Stimulated activated CD4-positive, alpha-beta T cell treated with anti-CD3 and anti-CD28 coated beads, Interleukin-4, amount 100 ng/mL, for 24 hours (primary cell): ENCODE measurements at places on chromosomes 7 and 10.

- no peak for DNase-seq
These were observed 1.3 kb upstream of the SPOCK2 start for GRCh38 chr10:72089618-72090017.

GRCh38 chr7:93046641-93047040, 71.1 kb downstream of the SAMD9 start:
- DNase-seq: no peak

GRCh38 chr10:98417481-98417959, 2.5 kb upstream of the PYROXD2 start:
- no peak for DNase-seq

GRCh38 chr10:58667658-58668310, 155.1 kb downstream of the BICC1 start:
- no peak for DNase-seq

- DNase-seq: no peak
These were observed 7.5 kb downstream of the HOXA1 start for GRCh38 chr7:27088002-27088922.

DNA sequence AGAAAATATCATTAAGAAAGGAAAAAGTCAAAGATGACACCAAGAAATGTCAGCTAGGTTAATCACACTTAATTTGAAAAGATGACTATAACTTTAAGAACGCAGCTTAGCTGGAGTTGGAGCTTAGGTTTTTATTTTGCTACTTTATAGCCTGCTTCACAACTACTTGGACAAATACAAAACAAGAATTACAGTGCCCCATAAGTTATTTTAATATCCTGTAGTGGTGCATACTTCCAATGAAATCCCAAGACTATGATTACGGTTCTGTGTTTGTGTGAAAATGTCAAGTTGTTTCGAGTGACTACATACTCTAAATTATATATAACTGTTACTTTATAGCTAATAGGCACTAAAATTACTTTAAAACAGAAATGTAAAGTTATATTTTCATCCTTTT, 244.6 kb upstream of the MGMT start:
- DNase-seq: no peak

DNA sequence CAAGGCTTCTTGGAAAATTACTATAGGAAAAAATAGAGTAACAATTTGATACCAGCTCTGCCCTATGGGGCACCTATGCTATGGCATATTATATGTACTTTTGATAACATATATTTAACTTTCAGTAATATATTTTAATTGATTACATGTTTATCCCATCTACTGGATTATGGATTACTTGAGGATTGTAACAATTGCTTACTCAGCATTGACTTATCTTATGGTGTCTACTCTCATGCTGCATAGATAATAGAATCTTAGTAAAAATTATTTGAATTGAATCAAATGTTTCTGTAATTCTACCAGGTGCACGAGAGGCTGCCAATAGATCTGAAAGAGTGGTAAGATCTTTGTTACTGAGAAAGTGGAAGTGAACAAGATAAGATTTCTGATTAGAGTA, 57.8 kb upstream of the CALCR start:
- no peak for DNase-seq

GRCh38 chr10:4527281-4527970, 298.6 kb upstream of the AKR1E2 start:
- DNase-seq: no peak

- no peak for DNase-seq
These were observed 25.3 kb downstream of the ZSCAN25 start for GRCh38 chr7:99642027-99642426.

DNA sequence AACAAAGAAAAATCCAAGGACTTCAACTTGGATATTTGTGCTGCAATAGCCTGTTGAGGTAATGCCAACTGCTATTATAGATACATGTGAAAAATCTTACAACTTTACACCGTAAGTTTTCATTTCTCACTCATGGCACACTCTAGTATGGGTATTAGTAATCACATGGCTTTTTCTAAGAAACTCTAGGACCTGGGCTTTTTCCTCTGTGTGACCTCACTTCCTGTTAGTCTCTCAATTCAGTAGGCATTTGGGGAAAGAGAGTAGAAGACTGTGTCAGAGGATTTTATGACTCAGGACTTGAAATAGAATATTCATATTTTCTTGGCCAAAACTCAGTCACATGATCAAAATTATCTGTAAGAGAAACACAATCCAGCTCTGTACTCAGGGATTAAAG, 1049.9 kb downstream of the REEP3 start:
- DNase-seq: no peak

DNA sequence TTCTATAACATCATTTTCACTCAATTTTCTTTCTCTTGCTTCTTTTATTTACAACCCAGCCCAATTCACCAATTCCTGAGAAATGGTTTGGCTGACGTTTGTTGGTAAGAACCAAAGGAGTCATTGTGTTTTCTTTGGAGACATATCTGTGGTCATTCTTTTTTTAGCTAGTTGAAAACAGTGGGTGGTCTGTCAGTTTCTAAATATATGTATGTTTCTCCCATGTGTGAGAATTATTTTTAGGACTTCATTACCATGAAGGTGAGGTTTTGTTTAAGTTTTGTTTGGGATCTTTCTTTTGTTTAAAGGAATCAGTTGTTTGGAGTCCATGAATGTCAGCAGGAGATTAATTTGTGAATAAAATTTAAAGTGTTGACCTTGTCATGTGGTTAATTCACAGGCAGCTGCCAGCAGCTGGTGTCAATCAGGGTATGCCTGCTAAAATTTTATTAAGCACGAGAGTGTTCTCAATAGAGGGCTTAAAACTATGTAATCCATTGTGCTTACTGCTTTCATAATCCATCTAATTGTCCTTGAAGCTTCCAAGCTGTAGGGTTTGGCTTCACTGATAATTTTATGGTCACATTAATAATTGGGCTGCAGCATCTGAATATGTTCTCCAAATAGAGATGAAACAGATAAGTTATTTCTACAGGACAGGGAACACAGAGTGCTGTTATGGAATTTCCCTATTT, 38.7 kb downstream of the INSYN2A start:
- no peak for DNase-seq

- no peak for DNase-seq
These were observed 190.3 kb upstream of the ETV1 start for GRCh38 chr7:14179781-14180180.

GRCh38 chr10:17380888-17381287, 73.5 kb downstream of the ST8SIA6 start:
- no peak for DNase-seq

DNA sequence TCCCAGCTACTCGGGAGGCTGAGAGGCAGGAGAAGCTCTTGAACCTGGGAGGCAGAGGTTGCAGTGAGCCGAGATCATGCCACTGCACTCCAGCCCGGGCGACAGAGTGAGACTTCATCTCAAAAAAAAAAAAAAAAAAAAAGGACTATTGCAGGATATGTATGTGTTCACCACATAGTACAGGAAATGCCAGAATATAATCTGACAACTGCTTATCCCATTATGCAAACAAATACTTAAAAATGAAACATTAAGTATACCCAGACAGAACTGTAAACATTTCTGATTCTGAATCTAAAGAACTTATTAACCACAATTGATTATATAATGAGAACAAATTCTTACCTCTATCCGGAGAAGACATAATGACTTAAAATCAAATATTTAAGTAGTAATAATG, 18.7 kb downstream of the DKK1 start:
- no peak for DNase-seq

GRCh38 chr7:157372300-157373232, 35.8 kb downstream of the DNAJB6 start:
- DNase-seq: no peak

DNA sequence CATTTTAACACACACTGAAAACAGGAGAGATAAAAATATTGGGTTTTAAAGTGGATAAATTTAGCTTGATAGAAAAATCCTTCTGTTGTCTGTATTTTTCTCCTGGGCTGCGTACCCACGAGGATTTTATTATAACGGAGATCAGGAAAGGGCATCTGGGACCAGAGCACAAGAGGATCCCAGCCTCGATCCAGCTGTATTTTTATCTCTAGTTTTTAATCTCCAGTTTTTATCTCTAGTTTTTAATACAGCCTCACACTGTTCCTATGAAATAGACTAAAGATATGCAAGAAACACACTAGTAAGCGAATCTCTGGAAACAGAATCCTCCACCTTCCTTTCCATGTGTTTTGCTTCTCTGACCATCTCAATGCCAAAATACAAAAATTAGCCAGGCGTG, 295.2 kb downstream of the FRMD4A start:
- no peak for DNase-seq

DNA sequence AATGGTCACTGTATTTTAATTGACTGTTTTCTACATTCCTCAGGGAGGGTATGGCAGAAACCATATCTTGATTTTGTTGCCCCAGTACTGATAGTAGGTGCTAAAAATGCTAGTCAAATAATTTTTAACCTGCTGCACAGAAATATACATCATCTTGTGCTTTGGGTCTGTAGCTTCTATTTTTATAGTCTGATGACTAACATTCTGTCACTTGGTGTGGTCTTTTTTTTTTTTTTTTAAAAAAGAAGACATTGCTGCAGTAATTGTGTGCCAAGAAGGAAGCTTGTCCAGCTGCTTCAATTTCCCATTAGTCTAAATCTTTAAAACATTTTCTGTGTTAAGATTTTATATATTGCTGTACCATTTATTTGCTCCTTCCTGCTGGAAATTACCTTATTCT, 83.6 kb downstream of the ICA1 start:
- DNase-seq: no peak

DNA sequence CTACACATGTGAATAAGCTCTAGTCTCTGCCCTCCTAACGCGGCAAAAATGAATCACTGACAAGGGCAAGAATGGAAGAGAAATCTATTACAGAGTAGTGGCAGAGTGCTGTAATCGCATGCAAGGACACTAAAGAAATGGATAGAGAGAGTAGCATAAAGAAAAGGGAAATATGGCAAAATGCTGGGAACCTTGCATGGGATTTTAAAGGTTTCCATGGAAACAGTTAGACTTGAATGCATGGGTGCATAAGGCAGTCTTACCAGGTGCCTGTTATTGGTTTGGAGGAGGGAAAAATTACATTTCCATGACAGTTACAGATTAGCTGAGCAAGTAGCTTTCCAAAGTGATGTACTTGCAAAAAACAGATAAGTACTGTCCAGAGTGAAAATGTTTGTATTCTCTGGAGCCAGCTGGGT, 233.4 kb downstream of the PTN start:
- no peak for DNase-seq

- no peak for DNase-seq
These were observed 237.4 kb downstream of the ELMO1 start for GRCh38 chr7:37211097-37211880.

GRCh38 chr7:72037516-72037915, 374.6 kb downstream of the CALN1 start:
- DNase-seq: no peak

DNA sequence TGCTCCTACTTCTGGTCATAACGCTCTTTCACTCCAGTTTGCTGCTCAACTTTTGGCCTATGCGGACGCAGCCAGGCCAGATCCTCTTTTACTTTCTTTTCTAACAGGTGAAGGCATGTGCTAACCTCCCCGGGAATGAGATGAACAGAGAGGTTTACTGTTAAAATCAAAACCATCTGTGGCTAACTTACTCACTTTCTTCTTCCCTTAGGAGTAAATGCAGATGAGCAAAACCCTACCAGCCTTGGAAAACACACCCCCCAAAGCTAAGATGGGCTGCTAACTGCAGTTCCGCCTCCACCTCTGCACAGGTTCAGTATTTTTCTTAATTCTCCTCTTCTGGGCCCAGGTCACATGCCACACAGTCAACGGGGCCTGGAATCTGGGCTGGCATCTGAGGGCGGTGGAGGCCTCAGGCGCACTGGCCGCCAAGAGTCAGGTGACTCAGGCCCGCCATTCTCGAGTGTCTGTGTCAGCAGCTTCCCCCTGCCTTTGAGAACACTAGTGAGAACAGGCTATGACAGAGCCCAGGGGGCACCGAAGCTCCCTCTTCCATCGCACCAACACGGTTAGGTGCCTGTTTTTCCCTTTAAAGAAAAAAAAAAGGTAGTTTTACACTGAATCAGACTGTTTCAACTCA, 11.1 kb downstream of the FAM53B start:
- peak; percentile 77 for DNase-seq

DNA sequence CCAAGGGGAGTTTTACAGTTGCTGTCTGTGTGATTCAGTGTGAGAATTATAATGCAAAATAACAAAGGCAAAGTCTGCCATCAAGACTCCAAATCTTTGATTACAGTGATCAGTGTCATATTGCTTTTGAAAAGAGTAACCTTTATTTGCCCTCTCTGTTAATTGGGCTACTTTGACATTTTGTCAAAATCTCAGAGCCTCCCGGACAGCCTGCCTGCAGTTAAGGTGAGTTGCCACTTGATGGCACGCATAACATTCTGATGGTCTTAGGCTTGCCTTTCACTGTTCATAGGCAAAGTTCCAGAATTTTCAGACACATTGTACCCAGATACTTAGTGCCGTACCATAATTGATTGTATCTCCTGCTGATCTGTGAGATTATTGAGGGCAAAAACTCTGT, 253.5 kb downstream of the ABCA13 start:
- DNase-seq: no peak

DNA sequence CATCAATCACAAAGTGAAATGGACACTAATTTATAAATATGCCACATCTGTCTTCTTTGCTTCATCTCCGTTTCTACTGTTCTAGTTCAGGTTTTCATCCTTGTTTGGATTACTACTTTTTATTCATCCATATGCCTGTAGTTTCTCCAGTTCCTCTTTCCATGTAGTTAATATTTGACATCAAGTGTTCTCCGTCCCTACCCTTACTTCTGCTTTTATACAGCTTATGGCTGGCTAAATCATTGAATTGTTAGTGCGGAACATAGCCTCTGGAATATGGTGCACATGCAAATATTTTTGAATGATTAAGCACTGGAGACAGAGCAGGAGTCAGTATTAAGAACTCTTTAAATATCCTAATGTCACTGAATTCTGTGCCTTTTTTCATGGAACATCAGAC, 230.0 kb upstream of the PPP1R3A start:
- DNase-seq: no peak

DNA sequence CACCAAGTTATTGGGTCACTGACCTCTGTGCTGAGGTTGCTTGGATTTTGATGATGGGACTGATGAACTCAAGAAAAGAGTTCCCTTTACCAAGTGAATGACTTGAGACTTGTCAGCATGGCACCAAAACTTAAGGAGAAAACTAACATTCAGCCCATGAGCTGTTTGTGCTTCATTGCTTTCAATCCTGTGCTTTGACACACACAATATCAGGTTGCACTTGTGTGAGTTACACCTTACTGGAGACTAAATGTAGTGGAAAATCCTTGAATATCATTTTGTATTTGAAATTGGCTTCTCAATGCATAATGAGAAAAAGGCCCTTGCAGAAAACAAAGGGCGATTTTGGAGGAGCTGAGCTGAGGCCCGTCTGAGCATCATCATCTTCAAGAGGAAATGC, 2.7 kb downstream of the BAG3 start:
- DNase-seq: no peak

GRCh38 chr10:130224228-130224627, 88.0 kb downstream of the GLRX3 start:
- no peak for DNase-seq

DNA sequence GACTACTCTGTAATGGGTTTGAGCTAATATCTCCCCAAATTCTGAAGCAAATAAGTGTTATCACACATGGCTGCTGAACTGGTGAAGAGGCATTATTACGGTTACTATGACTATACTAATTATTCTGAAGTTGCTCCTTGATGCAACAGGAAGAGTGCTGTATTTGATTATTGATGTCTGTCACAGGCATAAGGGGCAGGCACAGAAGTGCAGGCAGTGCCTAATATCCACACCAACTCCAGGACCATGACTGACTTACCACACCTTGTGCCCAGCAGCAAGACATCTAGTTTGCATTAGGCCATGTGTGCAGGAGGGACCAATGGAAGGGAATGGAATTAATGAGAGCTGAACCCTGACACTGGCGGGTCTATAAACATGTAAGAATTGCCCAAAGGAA, 62.7 kb downstream of the AMPH start:
- DNase-seq: no peak

GRCh38 chr10:5317547-5318107, 47.1 kb upstream of the UCN3 start:
- DNase-seq: peak; percentile 75
